Stimulated activated CD4-positive, alpha-beta T cell treated with anti-CD3 and anti-CD28 coated beads, Interleukin-1b, Interleukin-23, amount 100 ng/mL, for 48 hours (primary cell): ENCODE measurements at places on chromosomes 13 and 19.
A peak's percentile ranks its signal among the peaks of the same experiment; 100 is the strongest.

GRCh38 chr19:54708781-54709180 lies 15.5 kb upstream of the KIR3DL3 start:
- no peak for DNase-seq

- DNase-seq, result peak; percentile 80
Measured at GRCh38 chr13:44259045-44260027, 114.3 kb upstream of the SERP2 start.

- DNase-seq, result no peak
Measured at GRCh38 chr13:19181021-19181620, 503 bp downstream of the TUBA3C start.

DNA sequence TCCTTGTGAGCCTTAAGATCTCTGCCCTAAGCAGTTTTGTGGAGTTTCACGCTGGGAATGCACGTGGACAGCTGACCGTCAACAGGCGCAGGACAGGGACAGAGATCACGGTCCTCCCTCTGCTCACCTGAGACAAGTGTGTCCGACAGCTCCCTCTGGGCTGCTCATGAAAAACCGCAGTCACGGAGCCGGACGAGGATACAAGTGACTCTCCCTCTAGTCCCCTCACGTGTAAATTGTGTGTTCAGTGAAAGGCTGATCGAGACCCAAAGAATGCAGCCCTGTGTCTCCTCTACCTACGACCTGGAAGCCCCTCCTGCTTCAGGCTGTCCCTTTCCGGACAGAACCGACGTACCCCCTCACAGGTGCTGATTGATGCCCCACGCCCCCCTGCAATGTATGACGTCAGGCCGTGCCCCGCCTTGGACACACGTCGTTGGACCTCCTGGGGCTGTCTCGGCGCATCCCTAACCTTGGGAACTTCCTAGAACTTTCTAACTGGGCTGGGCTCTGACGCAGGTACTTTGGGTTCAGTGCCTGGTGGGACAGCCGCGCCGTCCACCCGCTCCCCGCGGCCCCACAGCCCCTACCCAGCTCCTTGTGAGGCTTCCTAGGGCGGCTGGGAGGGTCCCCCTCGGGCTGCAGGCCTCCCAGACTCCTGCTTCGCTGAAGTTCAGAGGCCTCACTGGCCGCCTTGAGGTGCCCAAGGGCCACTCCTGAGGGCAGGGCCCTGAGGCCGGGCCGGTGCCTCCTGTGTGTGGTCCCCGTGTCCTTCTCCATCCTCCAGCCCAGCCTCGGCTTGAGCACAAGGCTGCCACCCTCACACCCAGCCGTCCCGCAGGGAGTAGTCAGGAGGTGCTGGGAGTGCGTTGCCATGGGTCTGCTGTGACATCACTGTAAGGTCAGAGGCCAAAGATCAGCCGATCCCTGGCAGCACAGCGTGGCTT lies at the start of gene C13orf46:
Gene C13orf46 (minus strand): TSS at position 859 of the 947 bp plus-strand sequence. CDS start 79 bp downstream, at position 780.
- no peak for DNase-seq

- no peak for DNase-seq
Measured at GRCh38 chr13:75789451-75790197, 153.5 kb downstream of the LMO7 start.

- no peak for DNase-seq
Measured at GRCh38 chr13:79003989-79004898, 345.3 kb upstream of the OBI1 start.

DNA sequence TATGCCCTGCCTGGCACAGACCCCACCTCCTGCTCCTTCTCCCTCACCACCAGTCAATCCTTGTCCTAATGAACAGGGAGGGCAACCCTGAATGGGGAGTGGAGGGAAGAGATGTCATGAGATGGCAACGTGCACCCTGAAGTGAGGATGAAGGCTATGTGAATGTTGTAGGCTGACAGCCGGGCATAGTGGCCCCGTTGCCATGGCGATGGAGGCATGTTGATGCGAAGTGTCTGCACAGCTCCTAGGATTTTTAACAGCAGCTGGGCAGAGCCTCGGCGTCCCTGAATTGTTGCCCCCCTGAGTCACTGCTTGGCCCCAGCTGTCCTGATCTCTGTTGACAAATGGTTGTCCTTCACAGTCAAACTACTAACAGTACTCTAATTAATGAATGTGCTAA lies 4.8 kb upstream of the ALOX5AP start:
- DNase-seq, result no peak
